HTR-8/SVneo (cell line): ENCODE measurements at places on chromosomes 7 and 10.
A peak's percentile ranks its signal among the peaks of the same experiment; 100 is the strongest.

DNA sequence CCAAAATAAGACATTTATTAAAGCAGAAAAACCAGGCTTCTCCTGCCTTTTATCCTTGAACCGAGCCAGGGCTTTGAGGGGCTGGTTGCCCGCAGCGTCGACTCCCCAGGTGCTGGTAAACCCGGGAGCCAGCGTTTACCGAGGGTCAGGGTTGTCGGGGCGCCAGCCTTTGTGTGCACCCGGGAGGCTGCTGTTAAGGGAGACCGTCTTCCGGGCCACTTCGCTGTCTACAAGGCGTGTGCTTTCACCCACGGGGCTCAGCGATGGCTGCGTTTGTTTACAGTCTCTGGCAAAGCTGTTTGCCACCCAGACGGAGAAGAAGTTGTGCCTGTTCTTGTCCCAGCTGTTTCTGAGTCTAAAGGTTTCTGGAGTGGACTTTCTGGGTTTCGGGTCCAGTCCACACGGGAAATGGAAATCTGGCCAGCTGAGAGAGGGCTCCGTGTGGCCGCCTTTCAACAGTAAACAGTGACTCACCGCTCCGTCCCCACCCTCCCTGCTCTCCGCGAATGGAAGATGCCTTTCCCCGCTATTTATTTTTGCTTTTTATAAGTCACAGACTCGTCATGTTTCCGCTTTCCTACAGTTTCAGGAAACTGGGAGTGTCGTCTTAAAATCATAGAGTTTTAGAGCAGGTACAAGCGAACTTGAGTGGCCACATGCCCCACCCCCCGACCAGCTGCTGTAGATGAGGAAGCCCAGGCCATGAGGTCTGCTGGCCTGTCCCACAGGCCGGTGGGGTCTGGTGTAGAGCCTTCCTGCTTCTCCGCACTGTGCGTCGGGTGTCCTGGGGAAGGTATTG lies 2.2 kb downstream of the MAFK start:
- peak; percentile 83 for DNase-seq

- DNase-seq = no peak
Measured at GRCh38 chr7:35545831-35546230, 149.1 kb downstream of the HERPUD2 start.

DNA sequence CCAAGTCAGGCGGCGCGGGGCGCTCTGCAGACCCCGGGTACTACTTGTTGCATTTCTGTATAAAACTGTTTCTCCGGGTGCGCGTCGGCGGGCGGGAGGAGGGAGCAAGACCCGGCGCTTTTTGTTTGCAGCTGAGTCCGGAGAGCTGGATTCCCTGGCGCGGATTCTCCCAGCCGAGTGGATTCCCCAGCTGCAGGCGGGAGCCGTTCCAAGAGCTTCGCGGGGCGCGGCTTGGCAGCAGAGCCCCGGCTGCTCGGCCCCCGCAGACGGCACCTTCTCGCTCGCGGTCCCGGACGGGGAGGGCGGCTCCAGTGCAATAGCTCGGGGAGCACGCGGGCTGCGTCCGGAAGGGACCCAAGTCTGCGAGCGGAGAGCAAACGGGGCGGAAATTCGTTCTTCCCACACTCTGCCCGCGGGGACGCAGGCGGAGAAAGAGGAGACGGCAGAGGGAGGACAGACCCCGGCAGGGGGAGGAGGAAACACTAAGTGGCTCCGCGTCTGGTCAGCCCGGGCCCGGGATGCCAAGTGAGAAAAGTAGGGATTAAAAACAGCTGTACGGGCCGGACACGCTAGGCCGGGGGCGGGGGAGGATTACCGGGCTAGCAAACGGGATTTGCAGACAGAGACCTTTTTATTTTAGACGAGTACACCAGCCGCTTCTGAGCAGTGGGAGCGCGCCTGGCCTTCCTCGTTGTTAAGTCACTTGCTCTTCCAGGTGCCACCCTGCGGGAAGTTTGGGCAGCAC lies at the start of gene TRIL:
TSS of gene TRIL (minus strand) at position 96 of the 745 bp plus-strand sequence. CDS start 284 bp downstream, outside the sequence.
- no peak for DNase-seq

DNA sequence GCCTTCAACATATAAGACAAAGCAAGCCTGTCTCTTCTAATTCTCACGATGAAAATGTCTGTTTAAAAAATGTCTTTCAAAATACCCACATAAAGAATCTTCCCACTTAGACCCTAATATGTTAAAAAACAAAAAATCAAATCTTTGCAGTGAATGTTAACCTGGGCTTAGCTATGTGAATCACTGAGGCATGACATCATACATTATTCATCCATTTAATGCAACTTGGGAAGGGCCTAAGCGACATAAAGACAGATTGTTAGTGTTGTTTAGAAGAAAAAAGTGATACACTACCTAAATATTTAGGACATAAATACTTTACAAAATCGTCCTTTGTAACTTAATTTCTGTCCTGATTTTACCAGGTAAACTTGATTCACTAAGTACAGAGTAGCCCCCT lies 648.5 kb upstream of the NRP1 start:
- no peak for DNase-seq

DNA sequence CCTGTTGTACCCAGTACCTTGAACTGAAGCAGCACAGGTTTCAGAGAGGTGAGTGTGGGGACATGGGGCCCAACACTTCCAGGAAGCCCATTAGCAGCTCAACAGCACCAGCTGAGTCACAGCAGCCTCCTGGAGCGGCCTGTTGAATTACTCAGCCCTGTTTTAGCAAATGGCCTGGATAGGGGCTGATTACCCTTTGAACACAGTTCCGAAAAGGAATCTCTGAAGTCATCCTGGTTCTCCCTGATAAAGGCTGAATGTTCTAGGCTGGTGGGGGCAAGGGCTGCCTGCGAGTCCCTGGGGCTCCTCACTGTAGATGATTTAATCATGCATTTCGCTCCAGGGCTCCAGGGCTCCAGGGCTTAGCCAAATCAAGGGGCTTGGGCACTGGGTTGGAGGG lies 287.5 kb downstream of the GRID1 start:
- DNase-seq = no peak

DNA sequence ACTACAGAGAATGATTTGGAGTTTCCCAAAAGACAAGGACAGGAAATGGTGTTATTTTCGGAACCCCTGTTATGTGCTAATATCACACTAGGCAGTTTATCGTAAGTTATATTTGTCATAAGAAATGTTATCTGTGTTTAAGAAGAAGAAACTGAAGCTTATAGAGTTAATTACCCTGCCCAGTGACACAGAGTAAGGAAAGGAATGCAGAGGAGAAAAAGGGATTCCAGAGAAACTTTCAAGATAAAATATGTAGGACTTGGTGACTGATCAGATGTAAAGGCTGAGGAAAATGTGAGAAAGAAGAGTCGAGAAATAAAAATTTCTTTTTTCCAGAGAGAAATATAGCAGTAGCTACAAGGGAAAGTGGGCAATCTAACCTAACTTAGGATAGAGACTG lies 63.5 kb upstream of the ZNF746 start:
- DNase-seq = no peak

DNA sequence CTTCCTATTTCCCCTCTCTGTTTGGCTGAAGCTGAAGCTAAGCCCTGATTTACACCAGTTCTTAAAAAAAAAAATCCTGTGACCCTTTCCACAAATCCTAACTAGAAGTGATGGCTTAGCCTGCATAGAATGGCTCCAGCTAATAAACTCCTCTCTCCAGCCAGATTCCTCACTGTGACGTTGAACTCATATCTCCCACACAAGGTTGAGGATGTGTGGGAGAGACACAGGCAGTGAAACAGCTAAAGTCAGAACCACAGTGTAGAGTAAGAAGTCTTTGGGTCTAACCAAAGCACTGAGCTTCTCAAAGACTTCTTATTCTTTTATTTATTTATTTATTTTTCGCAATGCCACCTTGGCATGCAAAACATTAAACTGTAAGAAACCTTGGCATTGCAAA lies 268.3 kb downstream of the SNX13 start:
- no peak for DNase-seq

DNA sequence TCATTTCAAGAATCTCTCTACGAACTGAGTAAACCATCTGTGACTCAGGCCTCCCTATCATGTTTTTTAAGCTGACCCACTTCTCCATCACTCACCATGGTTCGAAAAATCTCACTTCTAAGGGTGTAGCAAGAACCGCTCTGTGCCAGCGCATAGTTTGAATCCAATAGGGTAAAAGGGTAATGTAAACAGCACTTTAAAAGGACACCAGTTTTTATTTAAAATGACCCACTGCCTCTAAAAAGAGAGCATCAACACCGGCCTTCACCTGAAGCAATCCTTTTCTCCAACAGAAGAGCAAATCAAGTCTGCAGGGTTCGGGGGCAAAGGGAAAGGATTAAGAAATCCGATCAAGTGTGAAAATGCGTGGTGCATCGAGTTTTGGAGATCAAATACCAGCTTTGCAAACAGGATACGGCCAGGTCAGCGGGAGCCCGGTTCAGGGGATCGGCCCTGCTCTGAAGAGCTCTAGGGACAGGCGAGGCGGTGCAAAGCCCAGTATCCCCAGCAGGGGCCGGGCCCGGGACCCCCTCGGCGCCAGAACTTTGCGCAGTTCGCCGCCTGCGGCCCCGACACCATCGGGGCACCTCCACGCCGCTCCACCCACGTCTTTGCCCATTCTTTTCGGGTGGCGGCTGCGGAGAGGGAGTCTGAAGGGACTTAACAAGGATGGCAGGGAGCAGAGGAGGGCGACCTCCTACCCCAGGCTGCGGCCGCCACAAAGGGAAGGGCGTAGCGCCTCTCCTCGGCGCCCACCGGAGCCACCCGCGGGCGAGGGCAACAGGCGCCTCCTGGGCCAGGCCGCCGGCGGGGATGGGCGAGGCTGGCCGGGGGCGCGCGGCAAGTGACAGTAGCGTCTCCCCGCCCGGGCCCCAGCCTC lies 842 bp downstream of the NMT2 start:
- DNase-seq = peak; percentile 53

DNA sequence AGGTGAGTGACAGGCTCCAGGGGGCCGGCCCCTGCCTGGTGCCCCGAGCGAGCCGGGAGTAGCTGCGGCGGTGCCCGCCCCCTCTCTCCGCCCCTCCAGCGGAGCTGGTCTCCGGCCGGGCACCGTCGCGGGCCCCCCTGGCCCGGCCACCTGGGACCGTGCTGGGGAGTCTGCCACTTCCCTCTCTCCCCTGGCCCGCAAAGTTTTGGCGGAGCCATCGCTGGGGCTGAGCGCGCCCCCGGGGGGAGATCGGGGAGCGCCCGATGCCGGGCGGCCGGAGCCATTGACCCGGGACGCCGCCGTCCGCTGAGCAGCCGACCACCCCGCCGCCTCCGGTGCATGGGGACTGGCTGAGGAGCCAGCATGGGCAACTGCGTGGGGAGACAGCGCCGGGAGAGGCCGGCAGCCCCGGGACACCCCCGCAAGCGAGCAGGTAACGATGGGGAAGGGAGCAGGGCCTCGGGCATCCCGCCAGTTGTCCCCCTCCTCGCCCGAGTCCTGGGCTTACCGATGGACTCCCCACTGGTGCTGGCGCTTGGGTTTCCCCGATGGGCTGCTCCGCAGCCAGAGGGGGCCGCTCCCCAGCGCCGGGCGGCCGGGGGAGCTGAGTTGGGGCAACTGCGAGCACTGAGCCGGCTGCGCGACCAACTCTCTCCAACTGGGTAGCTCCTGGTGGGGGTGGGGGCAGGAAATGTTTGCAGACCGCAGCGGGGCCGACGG lies at the start of gene UBTD1:
TSS of gene UBTD1 (plus strand) at position 84 of the 720 bp plus-strand sequence. CDS start at position 364, 280 bp downstream.
- peak; percentile 96 for DNase-seq

- no peak for DNase-seq
Measured at GRCh38 chr10:110215286-110216170, 8.1 kb downstream of the MXI1 start.
